ENCODE measurements at places on chromosomes 3 and 15. TPM values are rescaled to one million over a fixed set of nuclear protein-coding genes. Genes with fewer than 3 reads are reported as not detected.
A peak's percentile ranks its signal among the peaks of the same experiment; 100 is the strongest.

The TMEM108 gene
- 4.8 TPM for total RNA-seq

The MBD4 gene
- total RNA-seq, result 28.6 TPM

The PLCH1 gene
- total RNA-seq, result 7.6 TPM

DNA sequence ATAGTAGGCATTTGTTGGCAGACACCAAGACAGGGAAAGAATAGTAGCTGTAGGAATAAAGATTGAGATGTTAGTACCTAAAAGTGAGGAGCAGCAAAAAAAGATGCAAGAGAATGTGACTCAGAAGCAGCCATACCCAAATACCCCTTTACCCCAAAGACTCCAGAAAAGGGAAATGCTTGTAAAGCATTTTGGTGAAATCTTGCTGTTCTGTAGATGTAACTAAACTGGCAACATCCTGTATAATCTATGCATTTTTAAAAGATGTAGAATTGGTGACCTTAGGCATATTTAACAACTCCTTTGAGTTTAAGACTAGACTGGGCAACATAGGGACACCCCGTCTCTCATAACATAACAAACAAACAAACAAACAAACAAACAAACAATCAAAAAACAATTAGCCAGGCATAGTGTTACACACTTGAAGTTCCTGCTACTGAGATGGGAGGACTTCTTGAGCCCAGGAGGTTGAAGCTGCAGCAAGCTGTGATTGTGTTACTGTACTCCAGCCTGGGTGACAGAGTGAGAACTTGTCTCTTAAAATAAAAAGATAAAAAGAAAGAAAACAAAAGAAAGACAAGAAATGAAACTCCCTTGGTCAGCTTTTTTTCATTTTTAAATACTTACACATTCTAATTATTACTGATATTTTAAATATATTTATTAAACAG lies 361.5 kb upstream of the KCNH8 start:
- no peak overlapping the region for H3K27ac ChIP-seq
- H3K36me3 ChIP-seq, result no peaks in the 10 kb centered on the region
- H3K4me3 ChIP-seq, result no peak overlapping the region
- no peak for DNase-seq
- no peaks in the 10 kb centered on the region for H3K4me1 ChIP-seq

DNA sequence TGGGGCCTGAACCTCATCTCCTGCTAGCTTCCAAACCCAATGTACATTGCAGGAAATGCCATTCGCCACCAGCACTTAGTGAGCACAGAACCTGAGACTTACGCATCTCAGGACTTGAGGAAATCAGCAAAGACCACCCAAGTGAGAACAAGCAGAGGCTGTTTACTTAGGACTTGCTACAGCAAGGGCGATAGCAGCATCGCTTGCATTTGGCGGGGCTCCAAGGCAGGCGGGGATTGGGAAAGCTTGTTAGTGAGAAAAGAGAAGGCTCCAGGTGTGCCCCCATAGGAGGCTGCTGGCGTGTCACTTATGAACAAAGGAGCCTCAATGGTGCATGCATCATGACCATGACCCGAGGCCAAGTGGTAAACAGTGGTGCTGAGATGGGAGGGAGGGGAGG lies 19.7 kb downstream of the SLC6A20 start:
- H3K4me1 ChIP-seq, result peaks cover 9% of the 10 kb centered on the region
- DNase-seq, result peak; percentile 37
- peaks cover 13% of the 10 kb centered on the region for H3K27me3 ChIP-seq
- no peak overlapping the region for H3K27ac ChIP-seq

- H3K36me3 ChIP-seq, result no peaks in the 10 kb centered on the region
- no peak overlapping the region for H3K27ac ChIP-seq
- H3K4me3 ChIP-seq, result no peak overlapping the region
Observed at GRCh38 chr15:73872346-73872745, 1.0 kb upstream of the TBC1D21 start.

- peak overlapping the region; percentile 21 for H3K4me3 ChIP-seq
- H3K4me1 ChIP-seq, result peaks cover 50% of the 10 kb centered on the region
- H3K36me3 ChIP-seq, result no peaks in the 10 kb centered on the region
- H3K27me3 ChIP-seq, result no peaks in the 10 kb centered on the region
Observed at GRCh38 chr15:40111888-40112287, 3.2 kb upstream of the BMF start.

- DNase-seq, result no peak
- H3K4me3 ChIP-seq, result no peak overlapping the region
- no peaks in the 10 kb centered on the region for H3K36me3 ChIP-seq
- H3K27ac ChIP-seq, result no peak overlapping the region
- no peaks in the 10 kb centered on the region for H3K27me3 ChIP-seq
- peaks cover 12% of the 10 kb centered on the region for H3K4me1 ChIP-seq
Observed at GRCh38 chr3:99532246-99532645, 106.1 kb upstream of the COL8A1 start.

Measured in type B pancreatic cell (in vitro differentiated cells).